Right forelimb (tissue), 1 donor: ENCODE measurements at places on chromosomes 11 and 22.

DNA sequence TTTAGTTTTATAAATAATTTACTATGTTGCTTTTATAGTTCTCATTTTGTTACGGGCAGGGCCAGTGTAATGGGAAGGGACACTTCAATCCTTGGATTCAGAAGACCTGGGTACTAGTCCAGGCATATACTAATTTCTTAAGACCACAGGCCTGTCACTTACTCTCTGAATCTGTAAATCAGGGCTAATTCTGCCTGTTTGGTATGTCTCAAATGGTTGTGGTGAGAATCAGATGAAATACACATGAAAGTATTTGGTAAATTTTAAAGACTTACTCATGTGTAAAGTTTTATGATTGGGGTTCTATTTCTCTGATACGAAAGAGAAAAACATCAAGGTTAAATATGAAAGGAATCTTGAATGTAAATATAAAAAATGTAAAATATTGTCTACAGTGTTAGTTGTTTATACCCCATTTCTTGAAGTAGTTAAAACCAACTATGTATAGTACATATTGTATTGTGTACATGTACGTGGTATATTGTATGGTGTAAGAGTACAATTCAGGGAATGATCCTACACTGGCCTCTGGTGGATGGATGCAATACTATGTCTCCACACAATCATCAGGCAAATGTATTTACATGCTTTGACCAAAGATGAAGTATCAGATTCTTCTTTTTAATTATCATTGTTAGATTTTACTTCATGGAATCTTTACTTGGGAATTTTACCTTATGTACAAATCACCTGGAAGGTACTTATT, 24.5 kb upstream of the RAG2 start:
- no peak for DNase-seq

DNA sequence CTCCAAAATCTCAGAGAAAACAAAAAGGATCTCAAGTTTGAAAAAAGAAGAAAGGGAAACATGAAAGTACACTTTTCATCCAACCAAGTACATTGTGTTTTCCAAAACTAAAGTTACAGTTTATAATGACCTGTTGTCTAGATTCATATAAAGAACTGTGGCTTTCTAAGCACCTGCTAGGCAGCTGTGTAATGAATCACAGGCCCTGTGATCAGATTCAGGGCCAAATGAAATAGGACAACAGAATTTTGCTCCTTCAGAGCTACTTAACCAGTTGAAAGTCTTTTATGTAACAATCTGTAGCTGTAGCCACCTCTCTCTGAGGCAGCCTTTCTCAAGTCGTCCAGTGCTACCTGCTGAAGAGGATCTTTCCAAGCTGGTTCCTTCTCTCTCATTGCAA, 960.0 kb upstream of the RAG2 start:
- DNase-seq = no peak

DNA sequence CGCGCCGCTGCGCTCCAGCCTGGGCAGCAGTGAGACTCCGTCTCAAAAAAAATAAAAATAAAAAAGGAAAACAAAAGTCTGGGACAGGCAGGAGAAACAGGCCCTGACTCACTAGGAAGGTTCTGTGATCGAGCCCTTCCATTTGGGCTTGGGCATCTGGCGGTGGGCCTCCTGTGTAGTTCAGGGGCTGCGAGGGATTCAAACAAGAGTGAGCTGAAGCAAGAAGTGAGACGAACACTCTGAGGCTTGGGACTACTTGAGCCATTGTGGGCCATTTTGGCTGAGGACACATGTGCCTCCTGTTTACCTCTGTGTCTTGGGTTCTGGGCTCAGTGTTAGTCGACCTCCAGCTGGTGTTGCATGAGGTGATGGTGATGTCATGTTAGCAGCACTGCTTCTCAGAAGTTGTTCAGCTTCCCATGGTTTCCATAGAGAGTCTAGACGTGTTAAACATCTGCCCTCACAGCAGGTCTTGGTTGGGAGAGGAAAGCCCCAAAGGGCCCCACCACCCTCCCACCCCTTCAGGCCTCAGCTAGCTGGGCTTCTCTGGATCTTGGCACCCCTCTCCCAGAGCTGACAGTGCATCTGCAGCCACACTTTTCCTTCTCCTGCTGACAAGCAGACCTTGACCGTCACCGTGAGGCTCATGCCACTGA, 57.8 kb downstream of the MED15 start:
- no peak for DNase-seq

GRCh38 chr22:44736581-44737405, 15.6 kb upstream of the ARHGAP8 start:
- no peak for DNase-seq
